ENCODE measurements at places on chromosomes 6 and 20.
A peak's percentile ranks its signal among the peaks of the same experiment; 100 is the strongest.

DNA sequence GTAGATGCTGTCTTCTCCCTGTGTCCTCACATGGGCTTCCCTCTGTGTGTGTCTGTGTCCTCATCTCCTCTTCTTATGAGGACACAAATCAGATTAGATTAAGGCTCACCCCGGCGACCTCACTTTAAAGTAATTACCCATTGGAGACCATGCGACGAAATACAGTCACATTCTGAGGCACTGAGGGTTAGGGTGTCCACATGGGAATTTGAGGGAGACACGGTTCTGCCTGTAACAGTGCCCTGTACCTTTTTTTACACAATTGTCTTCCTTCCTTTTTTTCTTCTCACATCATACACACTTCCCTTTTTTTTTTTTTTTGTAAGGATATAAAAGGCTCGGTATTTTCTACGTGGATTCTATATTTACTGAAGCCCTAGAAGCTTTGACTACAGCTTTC lies 48.9 kb downstream of the DEK start:
- no peak for DNase-seq

DNA sequence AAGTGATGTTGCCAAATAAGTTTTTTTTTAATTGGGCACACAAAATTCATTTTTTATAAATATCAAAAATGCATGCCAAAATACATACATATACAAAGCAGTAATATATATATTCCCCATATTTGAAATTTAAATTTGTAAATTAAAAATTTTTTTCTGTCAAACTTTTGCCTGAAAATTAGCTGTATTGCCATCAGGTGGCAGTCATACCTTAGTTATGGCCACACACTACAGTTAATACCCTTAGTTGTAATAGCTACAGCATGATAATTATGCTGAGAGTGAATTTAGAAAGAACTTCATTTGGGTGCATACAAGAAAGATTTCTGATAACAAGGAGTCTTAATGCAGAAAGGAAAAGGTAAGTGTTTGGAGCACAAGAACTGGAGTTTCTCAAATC lies 46.2 kb upstream of the SDHAF4 start:
- DNase-seq: no peak

GRCh38 chr6:36697481-36697903 lies at the start of gene RAB44:
Gene RAB44, plus strand, starts transcription at chr6:36697826. Its CDS starts 6,410 bp downstream, at chr6:36704236.
- peak; percentile 54 for DNase-seq

- DNase-seq: no peak
Measured at GRCh38 chr6:129575378-129576118, 134.4 kb downstream of the ARHGAP18 start.

- DNase-seq: no peak
Measured at GRCh38 chr6:53496797-53497375, 48.0 kb downstream of the GCLC start.

GRCh38 chr6:159533016-159533415 lies 160.0 kb downstream of the SOD2 start:
- no peak for DNase-seq

- DNase-seq: no peak
Measured at GRCh38 chr20:39857835-39858234, 831.2 kb downstream of the MAFB start.

DNA sequence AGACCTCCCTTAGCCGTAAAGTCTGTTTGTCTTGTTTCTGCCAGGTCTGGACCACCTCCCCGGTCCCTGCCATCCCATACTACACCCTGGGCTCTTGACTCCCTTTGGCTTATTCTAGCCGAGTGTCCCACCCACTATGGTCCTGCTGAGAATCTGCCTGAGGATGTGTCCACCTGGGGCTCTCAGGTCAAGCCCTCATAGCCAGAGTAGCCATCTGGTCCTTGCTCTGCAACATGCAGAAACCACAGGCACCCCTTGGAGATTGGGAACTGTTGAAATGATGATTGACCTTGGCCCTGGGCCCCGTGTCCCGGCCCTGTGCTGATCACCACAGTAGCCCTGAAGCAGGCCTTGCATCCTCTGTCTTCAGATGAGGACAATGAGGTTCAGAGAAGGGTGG lies 44.0 kb downstream of the VSTM2L start:
- DNase-seq: no peak

DNA sequence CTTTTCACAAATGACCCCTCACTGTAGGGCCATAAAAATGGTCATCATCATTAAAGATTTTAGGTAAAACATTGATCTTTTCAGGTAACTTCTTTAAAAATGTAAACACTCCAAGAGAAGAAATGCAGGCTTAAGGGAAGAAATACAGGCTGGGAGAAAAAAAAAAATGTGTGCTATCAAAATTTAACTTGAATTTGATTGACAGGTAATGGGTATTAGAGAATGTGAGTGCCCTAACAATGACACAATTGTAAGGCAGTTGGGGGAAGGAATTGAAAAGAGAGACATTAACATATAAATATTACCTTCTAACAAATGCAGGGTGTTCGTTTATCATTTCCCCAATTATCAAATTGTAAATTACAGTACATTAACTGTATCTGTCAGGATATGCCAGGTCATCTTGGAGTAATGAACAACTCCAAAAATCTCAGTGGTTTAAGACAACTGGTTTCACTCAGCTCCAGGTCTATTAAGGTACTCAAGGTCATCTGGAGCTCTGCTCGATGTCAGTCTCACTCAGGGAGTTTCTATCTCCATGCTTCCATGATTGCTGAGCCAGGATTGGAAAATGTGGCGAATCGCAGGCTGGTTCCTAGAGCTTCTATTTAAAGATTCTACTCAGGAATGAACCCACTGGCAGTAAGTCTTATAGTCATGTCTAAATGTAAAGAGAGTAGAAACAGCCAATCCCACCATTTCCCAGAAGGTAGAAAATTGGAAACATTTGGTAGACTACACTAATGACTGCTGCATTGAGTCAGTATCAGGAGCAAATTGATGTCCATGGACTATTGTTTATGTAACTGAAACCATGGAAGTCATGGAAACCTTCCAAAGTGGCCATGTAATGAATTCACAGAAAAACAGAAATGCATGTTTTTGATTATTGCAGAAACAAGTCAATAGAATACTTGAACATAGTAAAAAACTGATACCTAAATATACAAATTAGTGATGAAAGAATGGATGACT lies 55.6 kb downstream of the FRK start:
- no peak for DNase-seq

- DNase-seq: no peak
Measured at GRCh38 chr6:5389086-5389745, 127.9 kb downstream of the FARS2 start.

DNA sequence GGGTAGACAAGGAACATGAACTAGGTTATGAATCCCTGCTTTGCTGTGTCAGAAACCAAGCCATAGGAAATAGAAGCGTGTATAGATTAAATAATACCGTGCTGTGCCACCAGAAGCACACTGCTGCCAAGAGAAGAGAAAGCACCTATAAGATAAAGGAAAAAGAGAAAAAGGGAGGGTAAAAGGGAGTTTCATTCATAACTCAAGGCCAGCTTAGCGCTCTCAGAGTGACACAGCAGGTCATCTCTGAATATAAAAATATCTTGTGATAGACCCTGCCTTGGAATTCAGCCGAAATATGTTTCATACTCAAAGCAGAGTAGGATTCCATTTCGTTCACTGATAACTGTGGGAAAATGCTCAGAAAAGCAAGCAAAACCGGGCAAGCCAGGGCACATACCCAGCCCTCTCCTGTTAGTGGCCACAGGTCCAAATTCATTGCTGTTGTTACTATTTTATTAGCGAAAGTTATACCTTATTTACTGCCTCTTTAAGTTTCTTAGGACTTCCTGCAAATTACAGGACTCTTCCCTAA lies 8.7 kb downstream of the JAG1 start:
- DNase-seq: no peak

- DNase-seq: no peak
Measured at GRCh38 chr6:163324326-163324687, 90.2 kb upstream of the QKI start.

- no peak for DNase-seq
Measured at GRCh38 chr6:146859795-146860495, 261.2 kb downstream of the ADGB start.

- DNase-seq: no peak
Measured at GRCh38 chr6:56802584-56802983, 152.3 kb upstream of the BEND6 start.

GRCh38 chr6:62298745-62299392 lies 12.8 kb upstream of the KHDRBS2 start:
- DNase-seq: no peak

GRCh38 chr6:18118330-18118729 lies 4.1 kb downstream of the NHLRC1 start:
- DNase-seq: no peak

GRCh38 chr20:50023116-50023805 lies 40.5 kb downstream of the SNAI1 start:
- no peak for DNase-seq

GRCh38 chr6:30175765-30176164 lies 12.4 kb downstream of the TRIM15 start:
- no peak for DNase-seq

GRCh38 chr20:42098418-42098817 lies 480.2 kb upstream of the CHD6 start:
- DNase-seq: no peak

- no peak for DNase-seq
Measured at GRCh38 chr6:82602776-82603175, 239.2 kb downstream of the TPBG start.

DNA sequence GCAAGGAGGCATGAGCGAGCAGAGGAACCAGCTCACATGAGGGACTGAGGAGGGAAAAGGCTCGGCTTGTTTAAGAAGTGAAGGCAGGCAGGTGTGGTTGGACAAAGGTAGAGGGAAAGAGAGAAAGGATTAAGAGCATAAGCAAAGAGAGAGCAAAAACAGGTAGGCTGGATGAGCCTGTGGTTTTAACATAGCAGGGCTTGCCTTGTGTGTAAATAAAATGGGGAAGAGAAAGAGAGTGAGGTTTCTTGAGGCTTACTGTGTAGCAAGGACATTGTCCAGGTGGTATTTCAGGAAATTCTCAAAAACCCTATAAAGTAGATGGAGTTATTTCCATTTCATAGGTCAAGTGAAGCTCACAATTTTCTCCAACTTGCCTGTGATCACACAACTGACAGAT lies 93.9 kb upstream of the HDAC2 start:
- no peak for DNase-seq

DNA sequence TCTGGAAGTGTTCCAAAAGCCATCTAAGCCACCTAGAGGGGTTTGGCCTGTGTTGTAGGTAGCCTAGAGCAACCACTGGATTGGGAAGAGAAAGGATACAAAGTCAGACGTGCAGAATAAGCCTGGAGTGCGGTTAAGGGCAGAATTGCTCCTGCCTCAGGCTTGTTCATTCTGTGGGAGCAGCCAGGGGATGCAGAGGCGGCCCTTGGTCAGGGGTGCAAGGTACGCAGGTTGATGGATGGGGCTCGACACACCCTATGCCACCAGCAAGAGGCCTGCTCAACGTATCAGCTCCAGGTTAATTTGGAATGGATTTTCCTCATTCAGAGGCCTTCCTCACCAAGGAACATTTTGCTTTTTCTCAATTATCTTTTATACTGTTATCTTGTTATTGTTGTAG lies 129.8 kb downstream of the SLC23A2 start:
- no peak for DNase-seq

DNA sequence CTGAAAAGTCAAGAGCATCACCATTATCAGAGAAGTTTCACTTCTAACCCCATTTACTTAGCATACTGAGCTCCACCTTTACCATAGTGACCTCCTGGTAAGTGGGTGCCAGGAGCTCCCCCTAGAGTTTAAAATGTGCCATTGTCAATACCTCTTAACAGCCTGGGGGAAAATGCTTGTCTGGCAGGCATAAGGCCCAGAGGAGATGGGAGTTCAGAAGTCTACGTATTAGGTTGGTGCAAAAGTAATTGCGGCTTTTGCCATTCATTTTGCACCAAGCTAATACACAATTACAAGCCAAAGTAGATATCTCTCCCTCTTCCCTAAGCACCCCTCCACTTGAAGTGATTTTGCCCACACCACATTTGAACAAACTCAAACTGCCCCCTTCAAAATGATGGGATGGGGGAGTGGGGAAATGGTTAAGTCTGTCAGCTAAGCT lies 919.0 kb downstream of the KIF16B start:
- no peak for DNase-seq

DNA sequence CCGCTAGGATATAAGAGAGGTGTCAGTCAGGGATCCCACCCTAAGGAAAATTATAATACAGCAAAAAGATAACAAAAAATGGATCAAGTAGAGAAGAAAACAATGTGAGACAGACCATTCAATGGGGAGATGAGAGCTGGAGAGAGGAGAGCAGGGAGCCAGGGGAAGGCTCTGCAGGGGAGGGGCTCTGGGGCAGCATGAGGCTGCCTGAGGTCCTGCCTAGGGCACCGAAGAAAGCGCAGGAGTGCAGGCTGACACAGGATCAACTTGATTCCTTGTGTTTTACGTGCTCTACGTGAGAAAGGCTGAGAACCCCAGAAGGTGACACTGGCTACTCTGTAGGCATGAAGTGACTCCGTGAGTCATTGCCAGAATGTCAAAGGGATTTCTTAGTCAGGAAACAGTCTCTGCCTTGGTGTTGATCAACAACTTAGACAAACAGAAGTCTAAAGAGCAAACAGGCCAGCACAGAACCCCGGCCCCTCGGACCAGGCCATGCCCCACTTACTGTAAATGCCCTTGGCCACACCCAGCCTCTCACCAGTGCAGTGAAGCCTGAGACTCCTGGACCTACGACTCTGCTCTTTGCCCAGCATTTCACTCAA lies 290.1 kb upstream of the PRDM1 start:
- DNase-seq: peak; percentile 49

- no peak for DNase-seq
Measured at GRCh38 chr6:28142446-28142845, 763 bp downstream of the ZKSCAN8 start.

- DNase-seq: no peak
Measured at GRCh38 chr20:2707353-2708072, 14.9 kb downstream of the EBF4 start.

- DNase-seq: no peak
Measured at GRCh38 chr6:112979830-112980229, 632.7 kb downstream of the RFPL4B start.

- no peak for DNase-seq
Measured at GRCh38 chr6:82957171-82957867, 108.3 kb downstream of the UBE3D start.

GRCh38 chr20:40635971-40636370 lies 53.1 kb downstream of the MAFB start:
- no peak for DNase-seq

DNA sequence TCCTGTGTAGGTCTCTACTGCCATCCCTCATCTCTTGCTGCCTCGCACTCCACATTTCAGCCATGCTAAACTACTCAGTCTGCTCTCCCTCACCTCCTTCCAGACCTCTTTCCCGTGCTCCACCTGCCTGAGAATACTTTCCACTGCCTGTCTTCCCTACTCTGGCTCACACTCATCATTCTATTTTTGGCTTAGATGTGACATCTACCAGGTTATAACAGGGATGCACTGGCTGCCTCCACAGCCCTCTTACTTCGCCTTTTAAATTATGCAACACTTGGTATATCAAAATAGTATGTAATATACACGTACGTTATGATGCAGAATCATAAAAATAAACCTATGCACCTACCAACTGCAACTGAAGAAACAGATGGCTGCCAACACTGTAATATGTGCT lies 222.8 kb upstream of the DTNBP1 start:
- no peak for DNase-seq

Measured in lower lobe of right lung (tissue), 2 donors.